ENCODE measurements at places on chromosomes 7 and 10.

DNA sequence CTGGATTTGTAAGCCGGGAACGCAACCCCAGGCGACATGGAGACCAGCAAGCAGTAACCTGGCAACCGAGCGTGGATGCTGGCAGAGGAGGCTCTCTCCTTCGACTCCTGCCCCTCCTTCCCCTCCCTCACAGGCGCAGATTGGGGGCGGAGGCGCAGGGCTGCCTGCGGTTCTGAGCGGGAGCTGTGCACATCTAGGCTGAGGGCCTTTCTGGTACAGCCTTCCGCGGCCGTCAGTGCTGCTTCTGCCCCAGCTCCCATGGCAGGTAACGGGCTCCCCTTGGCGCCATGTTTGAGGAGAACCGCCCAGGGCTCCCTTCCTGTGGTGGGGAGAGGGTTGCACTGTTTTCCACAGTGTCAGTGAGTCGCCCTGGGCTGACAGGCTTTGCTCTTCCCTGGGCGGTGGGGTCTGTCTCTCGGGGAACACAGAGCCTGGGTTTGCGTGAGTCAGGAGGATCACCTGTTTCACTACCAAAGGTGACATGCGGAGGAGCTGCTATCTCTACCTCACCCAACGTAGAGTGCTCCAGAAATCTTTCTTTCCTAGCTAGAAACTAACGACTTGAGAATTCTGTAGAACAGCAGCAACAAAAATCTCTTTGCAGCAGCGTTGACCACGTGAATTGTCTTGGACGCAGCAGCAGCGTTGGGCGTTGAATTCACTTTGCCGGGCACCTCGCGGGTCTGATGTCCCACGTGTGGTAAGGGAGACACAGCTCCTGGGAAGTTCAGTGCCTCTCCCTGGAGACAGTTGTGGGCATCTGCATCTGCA is 154.8 kb upstream of the COBL start:
- no peak for DNase-seq

DNA sequence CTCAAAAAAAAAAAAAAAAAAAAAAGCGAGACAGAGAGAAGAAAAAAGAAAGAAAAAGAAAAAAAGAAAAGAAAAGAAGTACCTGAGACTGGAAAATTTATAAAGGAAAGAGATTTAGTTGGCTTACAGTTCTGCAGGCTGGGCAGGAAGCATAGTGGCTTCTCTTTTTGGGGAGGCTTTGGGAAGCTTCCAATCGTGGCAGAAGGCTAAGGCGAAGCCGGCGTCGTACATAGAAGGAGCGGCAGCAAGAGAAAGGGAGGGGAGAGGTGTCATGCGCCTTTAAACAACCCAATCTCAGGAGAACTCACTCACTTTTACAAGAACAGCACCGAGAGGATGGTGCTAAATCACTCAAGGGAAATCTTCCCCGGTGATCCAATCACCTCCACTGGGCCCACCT is 272.1 kb upstream of the FOXK1 start:
- DNase-seq: no peak

DNA sequence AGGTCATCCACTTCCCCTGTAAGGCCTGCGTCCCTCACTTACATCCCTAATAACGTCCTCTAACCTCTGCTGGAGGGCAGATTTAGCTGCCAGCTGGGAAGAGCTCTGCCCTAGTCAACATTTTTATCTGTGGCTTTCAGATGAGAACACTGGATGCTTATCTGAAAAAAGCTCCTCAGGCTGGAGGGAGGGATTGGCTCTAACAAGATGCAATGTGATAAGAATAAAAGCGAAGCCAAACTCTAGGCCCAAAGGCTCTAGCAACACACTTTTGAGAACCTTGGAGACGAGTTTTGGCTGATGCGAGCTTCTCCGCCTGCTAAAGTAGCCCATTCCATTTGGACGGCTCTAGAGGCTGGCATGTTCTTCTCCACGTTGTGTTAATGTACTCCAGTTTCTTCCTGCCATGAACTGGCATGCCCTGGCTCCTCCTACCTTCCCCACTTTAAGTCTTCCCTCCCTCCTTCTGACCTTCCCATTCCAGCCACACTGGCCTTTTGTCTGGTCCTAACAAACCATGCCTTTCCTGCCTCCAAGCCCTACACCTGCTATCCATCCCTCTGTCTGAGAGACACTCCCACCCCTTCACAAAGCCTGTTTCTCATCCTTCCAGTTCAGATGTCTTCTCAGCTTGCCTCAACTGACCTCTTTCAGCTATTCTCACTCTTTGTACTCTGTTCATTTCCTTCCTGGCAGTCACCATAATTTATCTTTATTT is 62.5 kb upstream of the ATRNL1 start:
- DNase-seq: no peak

- DNase-seq: no peak
Observed at GRCh38 chr10:31618541-31619291, 299.7 kb downstream of the ZEB1 start.

GRCh38 chr7:30913821-30914515 is 2.3 kb downstream of the AQP1 start:
- no peak for DNase-seq

- DNase-seq: no peak
Observed at GRCh38 chr7:38669965-38670520, 38.9 kb upstream of the AMPH start.

GRCh38 chr10:105359708-105360107 is 718.6 kb downstream of the SORCS3 start:
- no peak for DNase-seq

- DNase-seq: no peak
Observed at GRCh38 chr10:33260403-33261149, 73.9 kb downstream of the NRP1 start.

GRCh38 chr7:21383227-21384220 is 44.4 kb upstream of the SP4 start:
- peak; percentile 39 for DNase-seq

- no peak for DNase-seq
Observed at GRCh38 chr10:3172081-3172445, 519 bp downstream of the PITRM1 start.

GRCh38 chr7:111560773-111561653 is 1.3 kb downstream of the IMMP2L start:
- DNase-seq: no peak

DNA sequence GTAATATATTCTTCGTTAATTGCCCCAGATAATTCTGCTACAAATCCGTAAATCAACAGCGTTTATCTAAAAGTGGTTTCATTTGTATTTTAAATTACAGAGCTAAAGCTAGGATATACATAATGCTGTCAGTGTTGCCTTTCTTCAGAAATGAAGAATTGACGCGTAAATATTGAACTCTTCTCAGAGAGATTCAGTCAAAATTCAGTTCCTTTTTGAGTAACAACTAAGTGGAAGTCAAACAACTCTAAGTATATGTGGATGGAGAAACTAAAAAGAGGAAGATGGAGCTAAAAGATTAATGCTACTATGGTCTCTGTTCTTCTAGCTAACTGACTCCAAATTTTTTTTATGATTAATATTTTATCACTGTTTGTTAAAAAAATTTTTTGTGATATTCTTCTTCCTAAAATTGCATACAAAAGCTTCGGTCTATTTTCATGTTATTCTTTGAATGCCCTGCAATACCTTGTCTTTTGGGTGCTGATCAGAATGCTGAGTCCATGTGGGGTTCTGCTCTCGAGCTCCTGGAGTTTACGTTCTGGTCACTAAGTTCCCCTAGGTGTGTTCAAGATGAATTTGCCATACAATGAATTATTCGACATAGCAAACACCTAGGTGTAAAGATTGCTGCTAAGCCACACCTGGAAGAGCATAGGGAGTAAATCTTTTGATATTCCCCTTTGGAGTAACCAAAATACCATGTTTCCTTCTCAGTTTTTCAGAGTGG is 20.7 kb downstream of the MDFIC start:
- no peak for DNase-seq

DNA sequence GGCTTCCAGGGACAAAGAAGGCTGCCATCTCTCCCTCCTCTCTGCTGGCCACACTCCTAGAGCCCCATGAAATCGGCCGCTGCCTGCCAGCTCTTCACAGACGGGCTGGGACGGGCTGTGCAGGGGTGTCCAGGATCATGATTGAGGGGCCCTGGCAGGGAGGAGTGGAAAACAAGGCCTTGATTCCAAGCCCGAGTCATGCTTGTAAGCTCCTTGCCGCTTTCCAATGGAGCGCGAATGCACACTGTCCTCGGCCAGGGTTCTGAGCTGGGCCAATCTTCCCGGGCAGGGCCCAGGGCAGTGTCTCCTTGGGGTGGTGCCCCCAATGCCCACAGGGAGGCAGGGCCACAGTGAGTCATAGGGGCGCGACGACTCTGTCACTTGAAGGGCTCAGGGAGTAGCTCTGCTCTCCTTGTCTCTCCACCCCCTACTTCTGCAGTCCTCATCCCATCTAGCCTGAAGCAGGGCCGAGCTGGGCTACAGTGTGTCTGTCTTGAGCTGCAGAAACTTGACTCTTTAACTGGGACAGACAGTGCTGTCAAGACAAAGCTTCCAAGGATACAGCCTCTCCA is 186.2 kb upstream of the SVIL start:
- no peak for DNase-seq

GRCh38 chr7:14233868-14234369 is 244.5 kb upstream of the ETV1 start:
- DNase-seq: no peak

DNA sequence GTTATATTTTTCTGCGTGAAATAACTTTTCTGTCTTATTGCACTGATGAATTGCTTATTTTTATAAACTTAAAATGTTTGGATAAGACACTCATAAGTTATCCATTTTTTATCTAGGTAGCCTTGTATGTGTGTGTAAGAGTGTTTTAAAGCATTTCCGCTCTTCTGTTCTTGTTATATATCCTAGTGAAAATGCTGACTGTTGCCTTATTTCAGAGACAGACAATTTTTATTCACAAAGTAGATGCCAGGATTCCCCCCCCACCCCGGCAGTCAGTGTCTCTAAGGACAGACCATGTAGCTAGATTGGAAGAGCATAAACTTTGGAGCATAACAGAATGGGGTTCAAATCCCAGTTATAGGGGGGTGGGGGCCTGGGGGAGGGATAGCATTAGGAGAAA is 1.6 kb downstream of the SMC3 start:
- DNase-seq: no peak

- DNase-seq: no peak
Observed at GRCh38 chr10:110524859-110525232, 27.1 kb downstream of the DUSP5 start.

DNA sequence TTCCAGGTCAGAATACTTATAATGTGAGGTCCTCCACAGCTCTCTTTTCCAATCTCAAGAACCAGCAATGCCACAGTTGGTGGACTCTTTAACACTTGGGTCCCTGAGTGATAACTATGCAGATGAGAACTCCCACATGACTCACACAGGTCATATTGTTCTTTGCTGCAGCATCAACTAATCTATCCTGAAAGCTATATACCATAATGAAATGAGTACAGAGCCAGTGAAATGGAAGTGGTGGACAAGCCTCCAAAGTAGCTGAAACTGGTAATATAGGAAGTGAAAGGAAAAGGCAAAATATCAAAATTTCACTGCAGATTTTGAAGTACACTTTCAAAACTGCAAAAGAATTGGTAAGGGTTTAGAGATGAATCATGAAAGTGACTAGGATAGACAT is 45.6 kb downstream of the SORCS1 start:
- no peak for DNase-seq

- no peak for DNase-seq
Observed at GRCh38 chr7:53383131-53383530, 347.7 kb downstream of the POM121L12 start.

DNA sequence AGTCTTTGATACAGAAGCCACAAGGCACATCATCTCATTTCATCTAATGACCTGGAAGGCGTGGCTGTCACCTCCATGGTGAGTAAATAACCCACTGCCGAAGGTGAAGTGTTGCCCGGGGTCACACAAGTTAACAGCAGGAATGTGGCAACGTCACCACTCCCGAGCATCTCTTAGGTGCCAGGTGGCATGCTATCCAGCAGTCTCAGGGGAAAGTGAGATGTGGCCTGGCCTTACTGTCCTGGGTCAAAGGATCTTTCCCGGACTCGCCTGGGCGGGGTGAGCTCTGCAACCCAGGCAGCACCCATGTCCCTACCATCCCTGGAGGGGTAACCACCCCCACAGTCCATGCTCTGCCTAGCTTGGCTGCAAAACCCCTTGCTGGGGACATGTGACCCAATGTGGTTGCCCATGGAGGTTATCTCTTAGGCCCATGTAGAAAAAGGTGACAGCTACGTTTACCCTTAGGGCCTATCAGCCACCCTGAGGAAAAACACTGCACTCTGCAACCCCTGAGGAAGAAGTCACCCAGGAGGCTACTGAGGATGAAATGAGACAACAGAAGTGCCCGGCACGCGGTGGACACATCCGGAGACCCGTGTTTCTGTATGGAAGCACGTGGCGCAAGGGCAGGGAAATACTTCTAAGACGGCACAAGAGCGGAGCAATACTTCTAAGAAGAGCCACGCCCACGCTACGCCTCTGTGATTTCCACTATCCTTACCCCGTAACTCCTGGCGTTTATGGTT is 52.0 kb downstream of the BAIAP2L1 start:
- no peak for DNase-seq

DNA sequence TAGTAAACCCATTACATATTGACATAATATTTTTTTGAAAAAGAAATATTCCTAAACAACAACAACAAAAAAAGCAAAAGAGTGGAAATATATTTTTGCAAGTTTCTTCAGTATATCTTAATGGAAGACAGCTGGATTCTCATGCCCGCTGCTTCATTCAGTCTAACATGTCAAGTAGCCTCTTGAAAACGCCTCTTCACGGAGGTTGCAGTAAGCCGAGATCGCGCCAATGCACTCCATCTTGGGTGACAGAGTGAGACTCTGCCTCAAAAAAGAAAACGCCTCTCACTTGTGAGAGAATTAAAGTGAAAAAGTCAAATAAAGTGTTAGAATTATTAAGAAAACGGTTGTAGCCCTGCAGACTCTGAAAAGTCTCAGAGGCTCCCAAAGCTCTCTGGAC is 1.3 kb downstream of the CUTC start:
- DNase-seq: no peak

- DNase-seq: no peak
Observed at GRCh38 chr10:33783078-33783477, 448.6 kb upstream of the NRP1 start.

DNA sequence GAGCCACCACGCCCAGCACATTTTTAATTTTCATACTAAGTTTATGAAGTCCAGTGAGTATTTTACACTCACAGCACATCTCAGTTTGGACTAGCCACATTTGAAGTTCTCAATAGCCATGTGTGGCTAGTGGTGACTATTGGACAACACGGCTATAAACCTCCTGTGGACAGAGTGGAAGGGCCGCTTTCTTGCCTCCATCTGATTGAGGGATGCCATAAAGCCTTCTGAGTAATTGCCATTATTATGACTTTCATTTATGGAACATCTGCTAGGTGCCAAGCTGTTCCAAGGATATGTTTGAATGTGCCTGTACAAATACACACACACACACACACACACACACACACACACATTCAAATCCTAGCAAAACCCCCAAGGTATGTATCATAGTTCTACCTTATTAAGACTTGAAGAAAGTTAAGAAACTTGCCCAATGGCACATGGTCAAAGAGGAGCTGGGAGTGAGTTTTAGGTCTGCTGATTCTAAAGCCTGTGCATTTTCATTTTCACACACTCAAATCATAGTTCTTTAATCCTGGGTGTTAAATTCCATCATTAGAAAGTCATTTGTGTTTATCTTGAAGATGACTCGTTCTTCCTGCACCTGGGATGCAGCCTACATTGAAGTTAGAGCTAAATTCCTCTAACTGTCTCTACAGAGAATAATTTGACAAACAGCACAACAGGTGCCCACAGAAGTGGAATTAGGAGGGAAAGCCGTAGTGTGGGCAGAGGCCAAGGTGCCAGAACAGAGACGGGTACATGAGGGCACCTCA is 143.3 kb downstream of the PKD1L1 start:
- DNase-seq: no peak
